ENCODE measurements at places on chromosomes 6 and 20. TPM values are rescaled to one million over a fixed set of nuclear protein-coding genes. Genes with fewer than 3 reads are reported as not detected.

The PTCHD4 gene
- 0.35 TPM for total RNA-seq

The C20orf144 gene
- total RNA-seq = not detected

The LAMA5 gene
- total RNA-seq = 375 TPM

The TMEM244 gene
- not detected for total RNA-seq

The NCOA7 gene
- 52.5 TPM for total RNA-seq

DNA sequence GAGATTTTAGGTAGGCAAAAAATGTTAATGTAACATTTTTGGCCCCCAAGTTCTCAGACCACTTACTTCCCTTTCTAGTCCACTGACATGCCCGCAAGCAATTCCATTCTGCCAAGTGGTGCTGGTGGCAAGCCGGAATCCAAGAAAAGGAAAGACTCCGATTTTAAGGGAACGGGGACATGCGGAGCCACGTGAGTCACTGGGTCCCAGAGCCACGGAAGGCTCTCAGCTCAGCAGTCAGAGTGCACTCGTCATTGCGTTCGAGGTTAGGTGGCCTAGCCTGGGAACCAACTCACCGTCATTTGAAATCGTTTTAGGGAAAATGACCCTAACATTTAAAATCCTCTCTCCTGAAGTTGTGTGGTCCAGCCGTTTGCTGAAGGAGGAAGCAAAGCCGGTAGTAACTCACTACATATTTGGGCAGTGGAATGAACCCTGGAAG lies 711 bp upstream of the SIRT5 start:
- DNase-seq = peak; percentile 28

DNA sequence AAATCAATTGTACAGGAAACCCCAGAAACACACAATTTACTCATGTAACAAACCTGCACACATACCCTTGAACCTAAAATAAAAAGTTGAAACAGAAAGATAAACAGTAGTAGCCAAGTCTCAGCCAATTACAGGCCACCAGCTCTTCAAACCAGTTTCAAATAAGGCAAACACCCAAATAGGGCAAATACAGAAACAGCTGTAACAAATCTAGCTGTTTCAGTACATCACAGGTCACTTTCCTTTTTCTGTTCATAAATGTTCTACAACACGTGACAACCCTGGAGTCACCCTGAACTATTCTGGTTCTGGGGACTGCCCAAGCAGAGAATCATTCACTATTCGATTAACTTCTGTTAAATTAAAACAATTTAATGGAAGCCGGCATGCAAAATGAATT lies 329.0 kb downstream of the GJA1 start:
- DNase-seq = no peak

GRCh38 chr20:1872459-1873097 lies 22.6 kb upstream of the SIRPA start:
- no peak for DNase-seq

DNA sequence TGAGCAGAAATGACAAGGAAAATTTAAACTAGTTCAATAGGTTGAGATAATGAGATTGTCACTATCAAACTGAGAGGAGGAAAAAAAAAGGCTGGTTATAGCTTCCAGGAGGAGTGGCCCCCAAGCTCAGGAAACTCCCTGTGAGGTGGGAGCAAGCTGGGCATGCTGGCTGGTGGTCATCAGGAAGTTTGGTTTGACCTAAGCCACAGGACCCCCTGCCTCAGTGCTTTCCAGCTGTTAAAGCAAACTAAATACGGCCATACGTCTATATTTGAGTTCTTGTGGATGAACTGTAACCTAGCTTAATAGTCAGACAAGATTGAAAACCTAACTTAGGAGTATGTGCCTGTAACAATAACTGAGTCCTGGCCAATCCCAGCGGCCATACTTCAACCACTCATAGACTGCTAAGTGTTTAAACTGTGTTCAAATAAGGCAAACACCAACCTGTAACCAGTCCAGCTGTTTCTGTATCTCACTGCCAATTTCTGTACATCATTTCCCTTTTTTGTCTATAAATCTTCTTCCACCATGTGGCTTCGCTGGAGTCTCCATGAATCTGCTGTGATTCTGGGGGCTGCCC lies 24.6 kb upstream of the ZBTB24 start:
- no peak for DNase-seq

DNA sequence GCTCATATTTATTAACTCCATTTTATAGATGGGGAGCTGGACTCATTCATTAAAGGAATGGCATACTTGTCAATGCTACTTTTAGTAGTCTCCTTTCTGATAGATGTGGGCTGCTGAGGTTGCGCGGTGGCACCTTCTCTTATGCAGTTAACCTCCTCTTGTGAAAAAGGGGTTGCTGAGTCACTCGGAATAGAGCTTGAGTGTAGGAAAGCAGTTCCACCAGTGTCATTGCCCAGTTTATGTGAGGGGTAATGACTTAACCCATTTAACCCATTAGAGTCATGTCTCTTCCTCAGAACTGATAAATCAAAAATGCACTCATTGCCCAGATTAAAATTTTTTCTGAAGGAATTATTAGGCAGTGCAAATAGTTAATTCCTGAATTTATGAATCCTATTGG lies 6.3 kb downstream of the MAPK14 start:
- no peak for DNase-seq

GRCh38 chr6:125375821-125376220 lies 74.1 kb upstream of the HDDC2 start:
- no peak for DNase-seq

GRCh38 chr20:64261138-64261537 lies 5.6 kb downstream of the PCMTD2 start:
- DNase-seq = peak; percentile 68

- no peak for DNase-seq
Observed at GRCh38 chr6:39247667-39248194, 18.5 kb upstream of the KCNK5 start.
